Hematopoietic multipotent progenitor cell treated with erythropoietin and hydrocortisone succinate and interleukin-3 and kit ligand, for 8 days (in vitro differentiated cells): ENCODE measurements at places on chromosomes 6 and 20.

DNA sequence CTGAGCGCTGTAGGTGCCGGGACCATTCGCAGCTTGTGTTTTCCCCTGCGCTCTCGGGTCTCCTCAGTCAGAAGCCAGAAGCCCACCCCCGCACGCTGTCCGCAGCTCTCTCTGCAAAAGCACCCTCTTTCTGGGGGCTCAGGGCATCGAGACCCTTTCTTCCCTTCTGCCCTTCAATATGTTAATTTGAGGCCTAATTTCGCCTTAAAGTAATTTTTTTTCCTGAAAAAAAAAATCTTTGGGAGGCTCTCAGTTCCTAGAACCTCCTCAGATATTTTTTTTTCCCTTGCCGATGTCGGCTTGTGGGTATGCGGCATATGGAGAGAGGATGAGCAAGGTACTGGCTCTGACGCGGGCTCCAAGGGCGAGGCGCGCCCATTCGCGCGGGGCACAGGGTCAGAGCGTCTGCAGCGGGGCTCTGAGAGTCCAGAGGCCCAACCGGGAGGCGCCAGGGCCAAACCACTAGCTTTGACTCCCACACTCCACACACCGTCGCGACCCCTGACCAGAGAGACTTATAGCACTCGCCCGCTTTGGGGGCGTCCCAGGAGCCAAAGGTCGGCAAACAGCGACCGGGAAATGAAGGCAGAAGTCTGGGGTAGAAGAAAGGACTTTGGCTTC is 893 bp downstream of the PRDM13 start:
- no peak for DNase-seq

- DNase-seq = no peak
Measured at GRCh38 chr6:25457516-25457915, 178.3 kb downstream of the CARMIL1 start.

DNA sequence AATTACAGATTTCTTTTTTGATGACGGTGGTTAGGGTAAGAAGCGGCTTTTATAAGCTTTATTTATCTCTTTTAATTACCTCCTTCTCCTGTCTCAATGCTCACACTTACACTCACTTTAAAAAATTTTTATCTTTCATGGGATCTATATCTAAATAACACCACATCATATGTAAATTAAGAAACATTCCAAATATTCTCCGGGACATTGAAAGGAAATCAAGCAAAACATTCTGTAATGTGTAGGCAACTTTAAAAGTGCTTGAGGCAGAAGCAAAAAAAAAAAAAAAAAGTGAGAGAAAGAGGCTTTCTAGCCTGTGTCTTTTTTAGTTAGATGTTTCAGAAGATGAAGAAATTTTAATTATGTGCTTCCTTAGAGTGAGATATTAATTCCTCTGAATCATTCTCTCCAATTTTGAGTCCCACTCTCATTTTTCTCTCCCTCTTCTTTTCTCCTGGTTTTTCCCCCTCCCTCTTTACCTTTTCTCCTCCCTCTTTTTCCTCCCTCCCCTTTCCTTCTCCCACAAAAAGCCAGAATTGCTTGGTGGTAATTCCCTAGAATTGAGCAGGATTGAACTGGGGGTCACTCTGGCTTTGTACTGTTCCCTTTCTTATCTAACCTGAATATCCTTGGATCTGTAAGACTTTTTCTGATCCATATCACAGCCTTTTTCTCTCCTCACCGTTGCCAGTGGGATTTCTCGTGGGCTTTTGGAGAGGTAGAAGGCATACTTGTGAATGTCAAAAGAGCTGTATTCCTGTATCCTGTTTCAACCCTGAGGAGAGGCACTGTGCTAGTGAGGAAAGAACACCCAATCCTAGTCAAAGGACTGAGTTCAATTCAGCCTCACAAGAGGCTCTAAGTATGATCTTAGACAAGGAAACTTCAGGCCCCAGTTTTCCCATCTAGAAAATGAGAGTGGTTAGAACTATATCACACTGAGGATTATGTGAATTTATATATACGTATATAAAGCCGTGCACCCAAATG is 30.4 kb downstream of the KCNQ5 start:
- no peak for DNase-seq

GRCh38 chr6:169806701-169807100 is 55.3 kb downstream of the ERMARD start:
- DNase-seq = no peak

- no peak for DNase-seq
Measured at GRCh38 chr6:17381424-17382147, 11.8 kb upstream of the CAP2 start.

DNA sequence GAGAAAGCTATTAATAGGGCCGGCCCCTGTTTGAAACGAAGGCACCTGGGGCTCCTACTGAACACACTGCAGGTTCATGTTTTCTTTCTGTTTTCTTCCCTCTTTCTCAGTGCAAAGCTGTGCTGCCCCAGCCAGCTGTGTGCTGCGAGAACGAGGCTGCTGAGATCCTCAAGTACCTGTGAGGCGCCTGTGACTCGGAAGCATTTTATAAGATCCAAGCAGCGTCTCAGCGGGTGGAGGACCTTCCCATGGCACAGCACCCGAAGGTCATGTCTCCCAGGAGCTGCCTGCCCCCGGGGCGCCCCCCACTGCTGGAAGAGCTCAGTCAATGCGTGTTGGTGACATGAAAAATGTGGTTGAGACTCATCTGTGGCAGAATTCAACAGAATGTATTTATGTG is 66.3 kb downstream of the SMOC2 start:
- no peak for DNase-seq

DNA sequence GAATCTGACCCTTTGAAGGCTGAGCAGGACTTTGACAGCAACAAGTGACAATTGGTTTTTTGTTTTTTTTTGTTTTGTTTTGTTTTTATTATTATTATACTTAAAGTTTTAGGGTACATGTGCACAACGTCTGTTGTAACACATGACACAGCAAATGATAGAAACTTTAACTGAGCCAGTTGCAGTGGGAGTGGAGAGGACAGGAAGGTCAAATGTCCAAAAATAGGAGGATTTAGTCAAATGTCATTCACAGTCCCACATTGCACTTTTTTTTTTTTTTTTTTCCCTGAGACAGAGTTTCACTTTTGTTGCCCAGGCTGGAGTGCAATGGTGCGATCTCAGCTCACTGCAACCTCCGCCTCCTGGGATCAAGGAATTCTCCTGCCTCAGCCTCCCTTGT is 223.0 kb downstream of the HIVEP2 start:
- no peak for DNase-seq

DNA sequence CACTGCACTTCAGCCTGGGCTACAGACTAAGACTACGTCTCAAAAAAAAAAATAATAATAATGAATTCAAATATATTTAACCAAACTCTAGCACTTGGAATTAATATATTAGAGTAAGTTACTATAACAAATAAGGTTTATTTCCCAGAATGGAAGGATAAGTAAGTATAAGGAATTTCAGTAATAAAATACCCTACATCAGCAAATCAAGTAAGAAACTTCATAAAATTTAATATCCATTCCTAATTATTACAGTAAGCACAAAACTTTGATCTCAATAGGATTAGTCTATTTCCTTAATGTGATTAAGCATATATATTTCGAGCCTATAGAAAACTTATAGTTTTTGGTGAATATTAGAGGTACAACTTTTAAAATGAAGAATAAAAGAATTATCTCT is 36.7 kb upstream of the SDHAF4 start:
- DNase-seq = no peak

GRCh38 chr6:48183178-48183577 is 72.2 kb upstream of the PTCHD4 start:
- no peak for DNase-seq

DNA sequence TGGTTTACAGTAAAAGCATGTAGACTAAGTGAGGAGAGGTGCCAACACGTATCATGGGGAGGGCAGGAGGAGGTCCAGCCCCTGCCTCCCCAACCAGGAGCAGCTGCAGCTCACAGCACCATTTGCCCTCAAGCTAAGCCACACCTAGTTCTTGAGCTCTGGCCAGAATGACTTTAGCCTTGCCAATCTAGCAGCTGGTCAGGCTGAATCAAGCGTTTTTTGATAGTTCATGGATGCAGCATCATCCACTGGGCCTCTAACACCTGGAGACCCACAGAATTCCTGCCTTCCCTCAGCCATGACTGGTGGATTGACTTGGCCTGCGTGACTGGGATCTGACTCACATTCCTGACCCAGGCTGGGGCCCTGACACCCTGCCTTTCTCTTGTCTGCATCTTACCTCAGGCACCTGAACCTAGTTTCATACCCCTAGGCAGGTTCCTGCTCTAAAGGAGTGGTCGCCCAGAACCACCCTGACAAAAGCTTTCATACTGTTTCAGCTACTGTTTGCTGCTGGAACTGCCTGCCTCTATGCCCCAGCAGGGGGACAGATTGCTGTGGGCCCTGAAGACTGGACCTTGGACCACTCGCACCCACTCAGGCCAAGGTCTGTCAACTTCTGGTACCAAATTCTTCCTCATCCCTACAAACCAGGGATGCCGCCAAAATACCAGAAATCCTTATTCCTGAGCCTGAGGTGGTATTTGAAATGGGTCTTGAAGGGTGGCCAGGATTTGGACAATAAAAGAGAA is 122.3 kb downstream of the QRSL1 start:
- no peak for DNase-seq

- peak; percentile 53 for DNase-seq
Measured at GRCh38 chr6:110813338-110814101, 1.7 kb downstream of the CDK19 start.

DNA sequence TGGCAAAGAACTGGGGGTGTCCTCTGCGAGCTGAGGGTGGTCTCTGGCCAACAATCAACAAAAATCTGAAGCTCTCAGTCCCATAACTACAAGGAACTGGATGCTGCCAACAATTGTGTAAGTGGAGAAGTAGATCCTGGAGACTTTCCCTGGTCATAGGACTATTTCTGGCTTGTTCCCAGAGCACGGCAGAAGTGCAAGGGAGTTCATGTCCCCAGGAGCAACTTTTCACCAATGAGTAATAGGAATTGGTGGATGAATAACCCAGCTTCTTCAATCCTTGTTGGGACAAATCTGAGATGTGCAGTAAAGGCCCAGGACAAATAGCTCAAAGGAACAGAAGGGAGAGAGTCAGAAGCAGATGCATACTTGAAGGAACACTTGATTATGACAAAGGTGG is 95.5 kb downstream of the QRSL1 start:
- no peak for DNase-seq

- DNase-seq = peak; percentile 16
Measured at GRCh38 chr6:4313044-4313686, 177.8 kb upstream of the ECI2 start.

- DNase-seq = no peak
Measured at GRCh38 chr20:34989118-34989517, 33.5 kb downstream of the MYH7B start.

DNA sequence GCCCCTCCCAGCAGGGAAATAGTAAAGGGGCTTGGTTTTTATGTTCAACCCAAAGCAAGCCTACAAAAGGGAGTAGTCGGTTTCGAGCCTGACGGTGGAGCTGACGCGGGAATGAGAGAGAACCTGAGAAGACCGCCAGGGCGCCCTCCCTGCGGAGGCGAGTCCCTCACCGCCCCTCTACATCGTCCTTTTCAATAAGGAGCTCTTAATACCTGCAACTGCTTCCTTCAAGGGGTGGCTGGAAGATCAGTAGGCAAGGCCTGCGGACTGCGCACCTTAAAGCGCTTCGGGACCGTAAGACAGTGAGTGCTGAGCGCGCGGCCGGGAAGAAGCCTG is 709 bp upstream of the ZNF76 start:
- peak; percentile 56 for DNase-seq

- DNase-seq = no peak
Measured at GRCh38 chr6:133969285-133969920, 16.4 kb downstream of the TBPL1 start.

DNA sequence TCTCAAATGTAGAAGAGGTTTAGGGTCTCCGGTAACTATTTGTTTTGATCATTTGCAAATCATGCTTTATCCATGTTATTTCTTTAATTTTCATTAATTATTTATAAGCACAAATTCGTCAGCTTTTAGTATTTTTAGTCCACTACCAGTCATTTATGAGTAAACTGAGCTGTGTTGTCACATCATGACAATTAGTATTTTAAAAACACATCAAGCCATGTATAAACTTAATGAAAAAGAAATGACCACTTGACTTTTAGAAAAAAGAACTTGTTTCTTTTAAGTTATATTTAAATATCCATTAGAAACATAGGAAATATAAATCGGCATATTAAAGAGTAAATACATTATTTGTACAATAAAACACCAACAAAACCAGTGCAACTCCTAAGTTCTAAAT is 2.8 kb downstream of the NKX2-4 start:
- DNase-seq = no peak

- DNase-seq = no peak
Measured at GRCh38 chr6:145445674-145446073, 289.6 kb downstream of the EPM2A start.

GRCh38 chr6:80029470-80029869 is 25.0 kb downstream of the TTK start:
- DNase-seq = no peak

- DNase-seq = peak; percentile 68
Measured at GRCh38 chr6:139490482-139490881, 116.0 kb upstream of the CITED2 start.

DNA sequence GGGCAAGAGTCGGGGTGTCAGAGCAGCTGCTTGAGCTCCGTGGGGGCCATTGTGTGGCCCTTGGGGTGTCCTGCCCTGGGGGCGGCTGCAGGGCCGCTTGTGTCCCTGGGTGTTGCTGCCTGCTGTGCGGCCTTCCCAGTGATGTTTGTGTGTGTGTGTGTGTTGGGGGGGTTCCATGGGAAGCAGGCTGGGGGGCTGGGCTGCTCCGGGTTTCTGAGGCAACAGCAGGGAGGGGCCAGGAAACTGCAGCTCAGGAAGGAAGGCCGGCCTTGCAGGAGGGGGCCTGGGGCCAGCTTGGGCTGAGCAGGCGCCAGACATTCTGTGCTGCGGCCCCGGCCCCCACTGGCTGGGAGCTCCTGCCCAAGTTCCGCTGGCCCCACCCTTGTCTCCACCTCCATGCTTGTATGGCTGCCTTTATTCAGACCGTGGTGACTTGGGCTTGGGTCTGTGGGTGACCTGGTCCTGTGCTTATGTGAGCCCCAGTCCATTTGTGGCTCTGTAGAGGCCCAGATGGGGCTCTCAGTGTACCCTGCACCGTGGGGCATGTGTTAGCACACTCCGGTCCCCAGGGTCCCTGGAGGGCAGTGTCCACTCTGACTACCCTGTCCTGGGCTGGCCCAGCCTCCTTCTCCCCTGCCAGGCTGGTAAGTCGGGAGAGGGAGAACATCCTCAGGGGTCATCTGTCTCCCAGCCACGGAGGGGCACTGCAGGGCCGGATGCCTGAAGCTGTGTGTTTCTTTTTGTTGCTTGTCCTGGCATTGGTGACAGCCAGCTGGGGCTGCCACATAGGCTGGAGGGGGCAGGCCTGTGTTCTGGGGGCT is 4.6 kb upstream of the SOX18 start:
- DNase-seq = peak; percentile 44

DNA sequence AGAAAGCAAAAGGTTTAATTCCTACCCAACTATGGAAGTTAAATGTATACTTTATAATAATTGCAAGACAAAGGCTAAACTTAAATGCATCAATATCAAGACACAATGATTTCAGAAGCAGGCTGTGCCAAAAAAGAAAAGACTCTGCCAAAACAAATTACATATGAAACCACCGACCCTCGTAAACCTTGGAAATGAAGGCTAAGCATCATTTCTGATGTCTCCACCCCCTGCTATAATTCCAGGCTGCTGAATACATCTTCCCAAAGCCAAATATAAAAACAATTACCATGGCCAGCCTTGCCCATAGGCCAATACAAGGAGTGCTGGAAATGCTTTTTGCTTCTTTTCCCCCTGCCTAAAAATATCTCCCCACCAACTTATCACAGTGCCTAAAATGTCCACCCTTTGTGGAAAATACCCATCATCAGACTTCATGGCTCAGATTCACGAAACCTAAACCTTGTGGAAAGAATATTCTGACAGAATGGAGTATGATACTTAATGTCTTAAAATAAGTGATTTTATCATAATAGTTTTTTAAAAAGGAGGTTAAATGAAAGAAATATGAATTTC is 37.4 kb downstream of the RCAN2 start:
- no peak for DNase-seq

GRCh38 chr20:5141615-5142014 is 14.8 kb downstream of the CDS2 start:
- DNase-seq = no peak
